Spleen (tissue), 13 donors: ENCODE measurements at places on chromosomes 4 and X. TPM values are rescaled to one million over a fixed set of nuclear protein-coding genes. Genes with fewer than 3 reads are reported as not detected.

UGT2B15 gene
- not detected for polyA plus RNA-seq

GC gene
- polyA plus RNA-seq, result not detected

FAM47B gene
- not detected for polyA plus RNA-seq

JCHAIN gene
- 96.9 TPM for polyA plus RNA-seq

MTMR8 gene
- polyA plus RNA-seq, result 0.80 TPM

TDO2 gene
- polyA plus RNA-seq, result 0.74 TPM

NAP1L2 gene
- polyA plus RNA-seq, result 2.5 TPM

DNA sequence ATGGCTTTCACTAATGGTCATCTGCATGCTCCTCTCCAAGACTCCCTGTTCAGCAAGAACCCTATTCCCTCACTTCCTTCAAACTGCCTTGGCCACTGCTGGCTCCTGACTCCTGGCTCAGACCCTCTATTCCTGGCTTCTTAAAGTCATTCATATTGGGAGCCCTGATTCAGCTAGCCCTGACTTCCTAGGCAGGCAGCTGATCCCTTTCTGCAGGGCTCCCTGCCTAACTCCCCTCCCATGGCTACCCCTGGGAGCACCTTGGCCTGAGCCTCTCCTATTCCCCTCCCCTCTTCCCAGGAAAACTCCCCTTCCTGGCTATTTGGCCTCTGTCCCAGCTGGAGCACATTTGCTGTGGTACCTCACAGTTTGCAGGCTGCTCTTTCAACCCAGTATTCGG is 154.9 kb upstream of the PJA1 start:
- no peak for DNase-seq

- no peak for DNase-seq
Observed at GRCh38 chr4:162347842-162348213, 184.0 kb upstream of the FSTL5 start.

GRCh38 chrX:39766085-39766726 is 331.6 kb downstream of the BCOR start:
- DNase-seq, result no peak

GRCh38 chr4:40844261-40844660 is 94.5 kb downstream of the NSUN7 start:
- DNase-seq, result no peak

DNA sequence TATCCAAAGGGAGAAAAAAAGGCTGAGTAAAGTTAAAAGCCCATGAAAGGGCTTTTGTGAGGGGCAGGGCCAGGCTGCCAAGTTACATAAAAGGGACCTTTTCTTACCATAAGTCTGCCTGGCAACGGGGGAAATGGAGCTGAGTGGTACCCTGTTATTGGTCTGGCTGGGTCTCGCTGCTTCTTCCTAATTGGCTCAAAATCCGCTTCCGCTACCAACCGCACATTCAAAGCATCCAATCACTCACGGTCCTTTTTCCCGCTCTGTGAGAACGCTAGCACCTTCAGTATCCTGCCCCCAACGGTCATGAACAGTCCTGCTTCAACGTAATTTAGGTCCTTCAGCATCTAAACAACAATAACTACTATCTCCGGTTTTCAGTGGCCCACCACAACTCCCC is 611 bp downstream of the TEX11 start:
- DNase-seq, result no peak

- no peak for DNase-seq
Observed at GRCh38 chr4:132395561-132395960, 753.5 kb upstream of the PCDH10 start.

DNA sequence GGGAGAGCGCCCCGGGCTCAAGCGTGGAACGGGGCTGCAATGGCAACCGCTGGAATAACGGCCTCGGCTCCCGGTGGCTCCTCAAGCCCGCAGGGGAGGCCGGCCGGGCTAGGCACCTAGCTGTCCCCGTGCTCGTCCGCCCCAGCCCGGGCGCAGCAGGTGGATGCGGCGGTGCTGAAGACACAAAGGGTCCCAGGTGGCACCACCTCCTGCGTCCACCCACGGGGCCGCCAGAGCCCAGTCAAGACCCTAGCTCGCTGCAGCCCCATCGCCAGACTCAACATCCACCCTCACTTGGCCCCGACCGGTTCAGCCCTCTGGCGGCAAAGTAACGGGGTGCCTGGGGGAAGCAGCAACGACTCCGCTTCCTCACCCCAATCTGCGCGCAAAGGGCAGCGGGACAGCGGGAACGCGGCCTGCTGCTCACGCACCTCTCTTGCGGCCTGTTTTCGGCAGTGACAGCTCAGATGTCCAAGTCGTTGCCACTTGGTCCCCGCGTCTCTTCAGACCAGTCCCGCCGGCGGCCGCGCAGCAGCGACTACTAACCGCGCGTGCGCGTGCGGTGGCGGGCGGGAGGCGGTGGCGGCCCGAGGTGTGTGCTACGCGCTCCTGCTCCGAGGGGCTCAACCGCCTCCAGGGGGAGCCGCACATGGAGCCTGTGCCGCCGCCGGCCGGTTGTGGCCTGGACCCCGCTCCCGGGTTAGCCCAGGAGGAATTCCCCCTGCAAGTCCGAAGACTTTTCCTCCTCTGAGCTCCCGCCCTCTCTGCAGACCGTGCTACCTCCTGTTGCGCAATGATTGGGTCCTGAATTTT is at the start of gene CLGN:
Gene CLGN, minus strand, starts transcription at position 543 of the 813 bp plus-strand sequence. CDS start 14,570 bp downstream, outside the sequence.
- peak; percentile 89 for DNase-seq

GRCh38 chrX:84737471-84737871 is 235.2 kb upstream of the HDX start:
- no peak for DNase-seq

GRCh38 chr4:122278976-122279375 is 99.8 kb upstream of the ADAD1 start:
- no peak for DNase-seq

DNA sequence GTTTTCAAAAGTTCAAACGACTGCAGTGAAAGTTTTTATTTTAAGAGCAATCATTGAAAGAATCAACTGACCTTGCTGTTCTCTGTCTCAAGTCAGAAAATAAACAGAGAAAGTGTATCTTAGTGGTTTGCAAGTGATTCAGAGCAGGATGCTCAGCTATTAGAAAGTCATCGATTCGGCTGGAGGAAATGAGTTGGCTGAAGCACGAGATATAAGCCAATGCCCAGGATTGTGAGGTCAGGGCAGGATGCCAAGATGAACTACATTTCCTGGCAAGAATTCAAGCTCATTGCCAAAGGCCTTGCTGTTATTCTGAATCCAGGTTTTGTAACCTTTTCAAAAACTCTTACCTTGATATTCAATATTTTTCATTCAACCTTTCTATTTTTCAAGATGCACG is 541.4 kb upstream of the BOD1L1 start:
- DNase-seq, result no peak

DNA sequence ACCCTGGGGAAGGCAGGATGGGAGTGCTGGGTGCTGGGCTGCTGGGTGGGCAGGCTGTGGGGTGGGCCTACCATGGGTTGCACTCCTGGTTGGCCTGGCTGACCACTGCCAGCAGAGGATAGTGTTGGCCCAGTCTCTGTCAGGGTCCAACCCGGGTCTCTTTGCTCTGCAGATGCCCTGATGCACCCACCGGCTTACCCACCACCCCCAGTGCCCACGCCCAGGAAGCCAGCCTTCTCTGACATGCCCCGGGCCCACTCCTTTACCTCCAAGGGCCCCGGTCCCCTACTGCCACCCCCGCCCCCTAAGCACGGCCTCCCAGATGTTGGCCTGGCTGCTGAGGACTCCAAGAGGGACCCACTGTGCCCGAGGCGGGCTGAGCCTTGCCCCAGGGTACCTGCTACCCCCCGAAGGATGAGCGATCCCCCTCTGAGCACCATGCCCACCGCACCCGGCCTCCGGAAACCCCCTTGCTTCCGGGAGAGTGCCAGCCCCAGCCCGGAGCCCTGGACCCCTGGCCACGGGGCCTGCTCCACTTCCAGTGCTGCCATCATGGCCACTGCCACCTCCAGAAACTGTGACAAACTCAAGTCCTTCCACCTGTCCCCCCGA is 14.2 kb upstream of the ADD1 start:
- DNase-seq, result peak; percentile 72

DNA sequence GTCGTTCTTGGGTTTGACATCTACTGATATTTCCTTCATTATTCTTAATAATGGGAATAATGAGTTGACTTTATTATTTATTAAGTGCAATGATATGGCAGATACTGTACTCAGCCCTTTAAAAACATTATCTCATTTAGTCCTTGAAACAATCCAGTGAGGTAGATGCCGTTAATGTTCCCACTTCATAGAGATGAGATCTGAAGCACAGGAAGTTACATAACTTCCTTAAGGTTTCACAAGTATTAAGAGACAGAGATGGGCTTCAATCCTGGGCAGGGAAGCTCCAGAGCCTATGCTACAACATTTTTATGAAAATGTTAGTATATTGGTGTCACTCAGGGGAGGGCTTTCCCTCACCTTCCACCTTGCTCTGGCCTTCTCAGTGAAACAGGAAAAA is 9.7 kb upstream of the KLHL13 start:
- no peak for DNase-seq

- DNase-seq, result no peak
Observed at GRCh38 chr4:87092389-87093141, 127.9 kb downstream of the KLHL8 start.

- no peak for DNase-seq
Observed at GRCh38 chrX:47093248-47093647, 15.0 kb downstream of the RGN start.

- peak; percentile 86 for DNase-seq
Observed at GRCh38 chrX:1593286-1594271, 2.2 kb downstream of the AKAP17A start.

- no peak for DNase-seq
Observed at GRCh38 chr4:37442062-37442323, 197.4 kb downstream of the NWD2 start.

DNA sequence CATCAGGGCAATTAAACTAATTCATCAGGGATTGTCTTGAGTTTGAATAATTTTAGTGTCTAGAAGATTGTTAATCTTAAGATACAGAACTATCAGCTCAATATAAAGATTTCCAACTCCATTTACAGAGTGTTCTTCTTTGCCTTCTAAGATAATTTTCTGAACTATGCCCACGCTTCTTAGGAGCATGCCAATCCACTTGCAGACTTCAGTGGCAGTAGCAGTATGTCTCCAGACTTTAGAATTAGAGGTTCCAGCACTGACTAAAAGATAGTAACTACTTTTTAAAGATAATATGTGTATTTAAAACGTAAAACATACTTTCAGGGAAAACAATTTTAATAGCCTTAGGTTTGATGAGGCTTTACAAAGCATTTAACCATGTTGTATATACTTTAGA is 34.2 kb upstream of the GALNT7 start:
- no peak for DNase-seq

DNA sequence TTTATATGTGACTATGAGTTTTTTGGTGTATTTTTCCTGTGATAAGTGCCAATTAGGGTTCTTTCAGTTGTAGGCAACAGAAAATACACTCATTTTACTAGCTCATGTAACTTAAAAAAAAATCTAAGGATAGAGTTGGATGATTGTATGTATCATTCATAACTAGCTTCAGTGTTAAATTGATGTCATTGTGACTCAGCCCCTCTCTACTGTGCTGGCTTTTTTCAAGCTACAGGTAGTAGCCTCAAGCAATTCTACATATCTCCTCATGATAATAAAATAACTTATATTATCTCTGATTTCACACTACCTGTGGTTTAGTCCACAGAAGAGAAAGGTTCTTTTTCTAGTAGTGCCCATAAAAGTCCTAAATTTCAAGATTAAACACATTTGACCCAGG is 11.9 kb downstream of the WDR17 start:
- no peak for DNase-seq

DNA sequence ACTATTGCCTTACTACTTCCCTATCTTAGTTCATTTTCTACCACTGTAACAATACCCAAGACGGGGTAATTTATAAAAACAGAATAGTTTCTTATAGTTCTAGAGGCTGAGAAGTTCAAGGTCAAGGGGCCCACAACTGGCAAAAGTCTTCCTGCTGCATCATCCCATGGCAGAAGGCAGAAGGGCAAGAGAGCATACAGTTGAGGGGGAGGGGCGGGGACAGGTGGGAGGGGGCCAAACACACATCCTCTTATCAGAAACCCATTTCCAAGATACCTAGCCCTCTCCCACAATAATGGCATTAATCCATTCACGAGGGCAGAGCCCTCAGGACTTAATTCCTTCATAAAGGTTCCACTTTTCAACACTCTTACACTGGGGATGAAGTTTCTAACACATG is 690.2 kb downstream of the ADGRL3 start:
- DNase-seq, result no peak

GRCh38 chrX:150610446-150610845 is 42.0 kb downstream of the MTM1 start:
- DNase-seq, result no peak
